Fibroblast of pulmonary artery (primary cell): ENCODE measurements at places on chromosomes 6 and 20.

- no peak for DNase-seq
Observed at GRCh38 chr20:44633187-44633810, 18.2 kb downstream of the ADA start.

- DNase-seq, result no peak
Observed at GRCh38 chr6:129599467-129599866, 110.5 kb downstream of the ARHGAP18 start.

GRCh38 chr6:137246164-137246563 lies 27.0 kb upstream of the IFNGR1 start:
- no peak for DNase-seq

DNA sequence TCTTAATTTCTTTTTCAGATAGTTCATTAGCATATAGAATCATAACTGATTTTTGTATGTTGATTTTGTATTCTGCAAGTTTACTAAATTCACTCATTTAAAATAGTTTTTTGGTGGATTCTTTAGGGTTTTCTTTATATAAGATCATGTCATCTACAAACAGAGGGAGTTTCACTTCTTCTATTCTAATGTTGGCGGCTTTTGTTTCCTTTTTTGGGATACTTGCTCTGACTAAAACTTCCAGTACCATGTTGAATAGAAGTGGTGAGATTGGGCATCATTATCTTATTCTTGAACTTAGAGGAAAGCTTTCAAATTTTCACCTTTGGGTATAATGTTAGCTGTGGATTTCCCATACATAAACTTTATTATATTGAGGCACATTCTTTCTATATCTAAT lies 296.9 kb downstream of the BCKDHB start:
- no peak for DNase-seq

GRCh38 chr6:139060332-139060731 lies 31.8 kb downstream of the ABRACL start:
- DNase-seq, result peak; percentile 74

GRCh38 chr6:142374965-142375733 lies 73.3 kb downstream of the ADGRG6 start:
- DNase-seq, result peak; percentile 85

DNA sequence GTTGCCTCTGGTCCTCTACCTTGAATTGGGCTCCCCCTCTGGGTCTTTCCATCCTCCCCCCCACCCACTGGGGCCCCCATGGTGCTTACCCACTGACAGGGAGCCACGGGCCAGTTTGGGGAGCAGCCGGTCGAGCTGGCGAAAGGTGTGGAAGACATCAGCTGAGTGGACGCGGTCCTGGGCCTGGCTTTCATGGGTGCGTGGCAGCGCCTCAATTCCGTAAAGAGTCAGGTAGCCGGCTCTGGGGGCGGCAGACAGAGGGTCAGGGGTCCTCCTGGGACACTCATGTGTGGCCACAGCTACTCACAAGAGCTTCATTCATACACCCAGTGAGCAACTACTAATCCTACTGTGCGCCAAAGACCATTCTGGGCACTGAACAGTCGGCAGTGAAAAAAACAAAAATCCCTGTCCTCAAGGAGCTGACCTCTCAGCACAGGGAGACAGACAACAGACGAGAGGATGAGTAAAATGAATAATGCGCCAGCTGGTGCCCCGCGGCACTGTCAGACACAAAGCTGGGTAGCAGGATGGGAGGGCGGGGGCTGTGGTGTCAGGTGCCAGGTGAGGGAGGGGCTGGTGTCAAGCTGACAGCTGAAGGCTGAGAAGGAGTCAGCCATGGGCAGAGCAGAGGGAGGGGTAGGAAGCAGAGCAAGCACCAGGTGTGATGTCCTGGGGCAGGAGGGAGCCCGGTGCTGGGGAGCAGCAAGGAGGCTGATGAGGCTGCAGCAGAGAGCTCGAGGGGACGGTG lies 28.3 kb downstream of the PTGIS start:
- no peak for DNase-seq

- DNase-seq, result no peak
Observed at GRCh38 chr20:59324521-59325141, 24.2 kb downstream of the EDN3 start.

DNA sequence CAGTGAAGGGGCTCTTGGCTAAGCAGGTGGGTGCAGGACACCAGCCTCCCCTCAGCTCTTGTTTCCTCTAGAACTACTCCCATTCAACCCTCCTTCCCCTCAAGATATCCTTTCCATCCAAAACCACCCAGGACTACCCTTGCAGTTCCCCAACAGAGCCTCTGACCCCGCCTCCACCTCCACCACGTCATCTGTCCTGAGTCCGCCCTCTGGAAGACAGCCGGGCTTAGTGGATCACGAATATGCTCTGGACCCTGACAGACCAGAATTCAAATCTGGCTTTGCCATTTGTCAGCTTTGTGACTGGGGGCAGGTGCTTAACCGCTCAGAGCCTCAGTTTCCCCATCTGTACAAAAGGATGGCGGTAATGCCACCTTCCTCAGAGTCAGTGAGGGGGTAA lies 31.4 kb downstream of the TFEB start:
- DNase-seq, result no peak

- DNase-seq, result peak; percentile 4
Observed at GRCh38 chr6:111129013-111129412, 41.7 kb downstream of the SLC16A10 start.

DNA sequence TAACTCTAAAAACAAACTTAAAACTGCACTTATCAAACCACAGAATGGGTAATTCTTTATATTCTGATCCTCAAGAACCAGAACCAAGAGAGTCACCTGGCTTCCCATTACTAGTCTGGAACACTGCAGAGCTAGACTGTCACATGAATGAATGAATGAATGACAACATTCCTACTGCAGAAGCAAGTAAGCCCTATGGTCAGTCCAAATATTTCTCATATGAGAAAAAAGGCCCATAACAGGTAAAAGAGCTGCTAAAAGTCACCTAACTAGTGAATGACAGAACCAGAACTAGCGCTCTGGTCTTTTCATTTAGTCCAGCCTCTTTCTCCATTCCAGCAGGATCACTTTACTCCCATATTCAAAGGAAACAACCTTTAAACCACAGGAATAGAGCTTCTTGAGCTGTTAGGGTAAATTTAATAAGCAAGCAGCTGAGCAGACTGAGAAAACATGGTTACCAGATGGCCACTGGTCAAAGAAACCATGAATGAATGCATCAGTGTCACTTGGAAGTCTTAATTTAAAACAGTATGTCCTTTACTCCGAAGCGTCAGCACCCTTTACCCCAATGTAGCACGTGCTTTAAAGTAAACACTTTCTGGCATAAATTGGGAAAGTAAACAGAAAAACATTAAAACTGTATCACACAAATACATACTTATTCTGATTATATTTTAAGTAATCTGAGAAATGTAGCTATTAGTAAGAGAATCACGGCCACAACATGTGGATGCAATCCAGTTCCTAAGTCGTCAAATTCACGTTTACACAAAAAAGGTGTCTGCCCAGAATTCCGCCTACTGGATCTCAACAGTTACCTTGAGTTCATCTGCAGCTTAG lies 1.4 kb downstream of the PREP start:
- DNase-seq, result no peak

DNA sequence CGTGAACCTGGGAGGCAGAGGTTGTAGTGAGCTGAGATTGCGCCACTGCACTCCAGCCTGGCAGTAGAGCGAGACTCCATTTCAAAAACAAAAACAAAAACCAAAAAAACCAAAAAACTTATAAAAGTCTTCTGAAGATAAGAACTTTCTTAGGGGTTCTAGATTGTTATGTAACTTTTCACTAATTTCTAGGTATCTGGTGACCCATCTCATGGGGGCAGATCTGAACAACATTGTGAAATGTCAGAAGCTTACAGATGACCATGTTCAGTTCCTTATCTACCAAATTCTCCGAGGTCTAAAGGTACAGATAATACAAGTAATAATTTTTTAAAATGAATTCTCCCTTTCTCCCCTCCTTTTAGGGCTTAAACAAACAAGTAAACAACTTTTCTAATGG lies 45.1 kb downstream of the MAPK14 start:
- no peak for DNase-seq

DNA sequence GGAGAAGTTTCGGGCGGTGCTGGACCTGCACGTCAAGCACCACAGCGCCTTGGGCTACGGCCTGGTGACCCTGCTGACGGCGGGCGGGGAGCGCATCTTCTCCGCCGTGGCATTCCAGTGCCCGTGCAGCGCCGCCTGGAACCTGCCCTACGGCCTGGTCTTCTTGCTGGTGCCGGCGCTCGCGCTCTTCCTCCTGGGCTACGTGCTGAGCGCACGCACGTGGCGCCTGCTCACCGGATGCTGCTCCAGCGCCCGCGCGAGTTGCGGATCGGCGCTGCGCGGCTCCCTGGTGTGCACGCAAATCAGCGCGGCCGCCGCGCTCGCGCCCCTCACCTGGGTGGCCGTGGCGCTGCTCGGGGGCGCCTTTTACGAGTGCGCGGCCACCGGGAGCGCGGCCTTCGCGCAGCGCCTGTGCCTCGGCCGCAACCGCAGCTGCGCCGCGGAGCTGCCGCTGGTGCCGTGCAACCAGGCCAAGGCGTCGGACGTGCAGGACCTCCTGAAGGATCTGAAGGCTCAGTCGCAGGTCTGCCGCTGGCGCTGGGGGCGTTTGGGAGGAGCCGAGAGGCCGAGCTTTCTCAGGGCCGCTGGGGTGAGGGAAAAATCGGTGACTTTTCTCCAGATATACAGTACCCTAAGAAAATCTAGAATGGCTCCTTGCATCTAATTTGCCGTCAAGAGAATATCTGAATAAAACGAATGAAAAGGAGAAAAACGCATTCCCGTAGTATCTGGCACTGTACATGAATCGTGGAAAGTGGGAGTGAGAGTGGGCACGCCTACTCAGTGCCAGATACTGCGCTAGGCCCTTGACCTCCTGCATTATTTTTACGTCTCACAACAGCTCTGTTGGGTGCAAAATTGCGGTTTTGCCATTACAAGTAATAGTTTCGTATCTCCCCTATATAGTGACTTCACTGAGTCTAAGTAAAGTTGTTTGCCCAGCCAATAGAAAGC lies 1.0 kb downstream of the CALHM6 start:
- DNase-seq, result peak; percentile 58

GRCh38 chr20:48262955-48263354 lies 477.7 kb upstream of the SULF2 start:
- DNase-seq, result no peak

GRCh38 chr20:60687213-60687612 lies 564.8 kb upstream of the CDH4 start:
- no peak for DNase-seq

DNA sequence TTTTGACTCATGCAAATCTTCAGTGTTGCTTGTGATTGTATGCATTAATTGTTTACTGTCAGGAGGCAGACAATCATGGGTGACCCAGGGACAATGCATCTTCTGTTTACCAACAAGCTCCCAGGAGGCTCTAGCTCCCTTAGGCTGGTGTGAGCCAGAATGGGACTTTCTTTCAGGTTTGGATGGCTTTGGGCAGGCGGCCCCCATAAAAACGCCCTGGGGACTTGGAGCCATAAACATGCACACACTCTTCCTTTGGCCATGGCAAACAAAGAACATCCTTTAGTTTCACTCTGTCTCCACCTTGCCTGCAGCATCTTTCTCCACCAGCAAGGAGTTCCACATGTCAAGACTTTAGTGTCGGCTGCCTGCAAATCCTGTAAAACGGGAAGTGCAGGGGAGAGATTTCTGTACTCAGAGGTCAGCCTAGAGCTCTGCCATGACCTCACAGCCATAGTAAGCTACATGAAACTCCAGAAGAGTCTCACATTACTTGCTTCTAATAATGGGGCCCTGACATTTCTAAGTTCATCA lies 127.6 kb downstream of the MAP3K7 start:
- no peak for DNase-seq

- DNase-seq, result peak; percentile 17
Observed at GRCh38 chr6:102488729-102489128, 1095.2 kb downstream of the GRIK2 start.

DNA sequence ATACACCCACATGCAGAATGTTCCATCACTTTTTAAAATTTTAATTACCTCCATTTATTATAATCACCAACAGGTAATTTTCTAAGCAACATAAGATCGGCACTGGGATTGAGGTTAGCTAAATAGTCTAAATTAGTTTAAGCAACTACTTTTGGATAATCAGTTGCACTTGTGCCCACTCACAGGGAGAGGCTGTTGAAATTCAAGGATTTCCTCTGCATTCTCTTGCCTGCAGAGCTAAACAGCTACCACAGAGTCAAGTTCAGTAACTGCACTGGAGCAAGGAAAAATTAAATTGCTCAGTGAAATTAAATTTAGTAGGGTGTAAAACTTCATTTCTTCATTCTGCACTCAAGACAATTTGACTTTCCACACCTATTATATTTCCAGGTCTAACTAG lies 120.7 kb upstream of the CCDC28A start:
- DNase-seq, result no peak

DNA sequence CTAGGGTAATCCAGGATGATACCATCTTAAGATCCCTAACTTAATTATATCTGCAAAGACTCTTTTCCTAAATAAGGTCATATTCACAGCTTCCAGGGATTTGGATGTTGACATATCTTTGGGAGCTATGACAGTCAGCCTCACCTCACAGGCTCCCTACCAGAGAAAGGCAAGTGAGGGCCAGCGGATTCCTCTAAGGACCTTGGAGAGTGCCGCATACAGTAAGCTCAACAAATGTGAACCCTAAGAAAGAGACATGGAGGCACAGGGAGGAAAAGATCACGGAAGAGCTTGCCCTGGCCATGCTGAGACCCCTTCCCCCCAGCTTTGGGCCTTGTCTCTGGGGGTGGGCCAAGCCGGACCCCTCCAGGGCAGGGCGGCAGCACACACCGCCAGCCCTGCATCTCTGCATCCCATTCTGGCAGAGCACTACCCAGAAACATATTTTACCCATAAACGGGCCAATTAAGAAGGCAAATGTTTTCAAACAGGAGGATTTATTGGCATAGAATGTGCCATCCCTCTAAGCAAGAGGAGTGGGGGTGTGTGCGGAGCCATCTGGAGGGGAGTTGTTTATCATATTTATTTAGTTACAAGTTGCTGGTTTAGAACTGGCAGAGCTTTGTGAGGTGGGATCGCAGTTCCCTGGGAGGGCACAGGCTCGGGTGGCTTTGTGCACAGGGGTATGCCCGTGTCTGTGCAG lies 55.4 kb downstream of the CHMP4B start:
- DNase-seq, result no peak

GRCh38 chr6:4598384-4598995 lies 177.7 kb upstream of the CDYL start:
- no peak for DNase-seq

DNA sequence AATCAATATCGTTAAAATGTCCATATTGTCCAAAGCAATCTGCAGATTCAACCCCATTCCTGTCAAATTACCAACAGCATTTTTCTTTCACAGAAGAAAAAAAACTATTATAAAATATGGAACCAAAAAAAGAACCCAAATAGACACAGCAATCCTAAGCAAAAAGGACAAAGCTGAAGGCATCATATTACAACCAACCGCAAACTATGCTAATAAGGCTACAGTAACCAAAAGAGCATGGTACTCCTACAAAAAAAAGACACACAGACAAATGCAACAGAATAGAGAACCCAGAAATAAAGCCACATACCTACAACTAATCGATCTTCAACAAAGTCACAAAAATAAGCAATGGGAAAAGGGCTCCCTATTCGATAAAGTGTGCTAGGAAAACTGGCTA lies 49.2 kb downstream of the RNGTT start:
- no peak for DNase-seq
